ENCODE measurements at places on chromosomes 2 and 18.

DNA sequence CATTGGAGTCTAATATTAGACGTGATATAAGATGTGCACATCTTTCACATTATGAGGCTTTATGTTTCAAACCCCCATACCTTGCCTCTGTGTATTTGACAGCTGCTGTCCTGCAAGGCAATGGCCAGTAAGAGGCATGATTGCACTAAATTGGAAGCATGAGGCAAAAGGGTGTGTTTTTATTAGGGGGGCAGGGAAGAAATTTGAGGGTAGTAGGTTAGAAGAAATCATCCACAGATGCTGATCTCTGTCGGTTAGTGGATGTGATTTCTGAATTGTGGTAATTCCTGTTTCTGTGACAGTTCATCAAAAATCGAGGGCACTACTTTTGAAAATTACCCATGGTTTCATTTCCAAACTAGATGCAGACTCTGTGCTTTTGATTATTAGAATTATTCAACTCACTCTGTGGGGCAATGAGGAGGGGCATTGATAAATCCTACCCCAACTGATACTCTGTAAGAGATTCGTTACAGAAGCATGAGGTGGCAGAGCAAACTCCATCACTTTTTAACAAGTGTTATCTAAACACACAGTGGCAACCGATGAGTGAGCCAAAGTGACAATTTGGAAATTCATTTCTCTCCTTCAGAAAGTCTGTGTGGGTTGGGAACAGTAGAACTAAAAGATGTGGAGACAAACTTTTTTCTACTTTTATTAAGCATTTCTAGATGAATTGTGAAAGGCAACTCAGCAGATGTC is 453.0 kb downstream of the ARHGAP15 start:
- DNase-seq: peak; percentile 57

- no peak for DNase-seq
These were observed 6.9 kb downstream of the ATP6V1B1 start for GRCh38 chr2:70942396-70943204.

DNA sequence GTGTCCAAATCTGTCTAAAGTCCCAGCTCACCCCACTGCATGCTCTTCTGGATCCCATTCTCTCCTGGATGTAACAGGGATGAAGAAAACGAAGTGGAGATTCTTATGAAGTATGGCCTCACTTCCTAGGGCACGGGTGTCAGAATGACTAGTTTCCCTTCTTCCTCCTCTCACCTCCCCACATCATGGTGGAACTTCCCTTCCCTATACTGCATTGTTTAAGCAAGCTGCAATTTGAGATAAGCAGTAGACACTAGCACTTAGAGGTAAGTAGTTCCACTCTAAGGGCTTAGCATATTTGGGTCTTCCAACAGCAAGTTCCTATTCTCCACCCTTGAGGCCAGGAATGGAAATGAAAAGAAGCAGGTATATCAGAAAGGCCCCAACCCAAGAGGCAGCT is 29.7 kb downstream of the SLC4A5 start:
- no peak for DNase-seq

DNA sequence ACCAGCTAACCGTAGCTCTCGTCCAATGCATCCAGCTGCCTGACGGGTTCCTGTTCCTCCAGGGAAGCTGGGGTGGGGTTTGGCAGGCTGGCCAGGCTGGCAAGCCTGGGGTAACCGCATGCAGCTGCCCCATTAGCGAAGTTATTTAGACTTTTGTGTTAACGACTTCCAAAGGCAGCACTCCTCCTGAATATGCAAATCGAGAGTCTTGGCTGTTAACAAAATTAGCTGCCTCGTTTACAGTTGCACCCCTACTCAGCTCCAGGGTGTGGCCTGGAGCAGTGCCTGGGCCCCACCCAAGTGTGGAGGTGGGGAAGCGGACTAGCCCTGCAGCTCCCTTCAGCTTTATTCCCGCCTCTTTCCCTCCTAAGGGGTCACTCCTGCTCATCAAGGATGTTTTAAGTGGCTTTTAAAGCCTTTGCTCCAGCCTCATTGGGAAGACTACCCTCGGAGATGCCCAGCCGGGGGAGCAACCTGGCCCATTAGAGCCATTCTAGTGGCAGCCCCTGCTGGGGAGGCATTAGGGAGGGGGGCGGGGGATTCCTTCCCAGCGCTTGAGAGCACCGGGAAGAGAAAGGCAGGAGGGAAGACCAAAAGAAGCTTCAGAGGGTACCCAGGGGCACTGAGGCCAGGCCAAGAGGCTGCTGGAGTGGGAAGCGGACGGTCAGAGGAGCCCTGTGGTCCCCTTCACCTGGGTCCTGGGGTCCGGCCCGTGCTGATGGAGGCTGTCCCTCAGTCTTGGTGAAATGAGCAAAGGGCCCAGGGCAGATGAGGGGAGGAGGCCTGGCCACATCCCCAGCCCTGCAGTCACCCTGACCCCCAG is 204.1 kb downstream of the CELF4 start:
- DNase-seq: no peak

GRCh38 chr2:6877402-6878304 is at the start of gene RSAD2:
Gene RSAD2 (plus strand): TSS chr2:6877777. CDS start chr2:6877801, 24 bp downstream.
- peak; percentile 33 for DNase-seq

DNA sequence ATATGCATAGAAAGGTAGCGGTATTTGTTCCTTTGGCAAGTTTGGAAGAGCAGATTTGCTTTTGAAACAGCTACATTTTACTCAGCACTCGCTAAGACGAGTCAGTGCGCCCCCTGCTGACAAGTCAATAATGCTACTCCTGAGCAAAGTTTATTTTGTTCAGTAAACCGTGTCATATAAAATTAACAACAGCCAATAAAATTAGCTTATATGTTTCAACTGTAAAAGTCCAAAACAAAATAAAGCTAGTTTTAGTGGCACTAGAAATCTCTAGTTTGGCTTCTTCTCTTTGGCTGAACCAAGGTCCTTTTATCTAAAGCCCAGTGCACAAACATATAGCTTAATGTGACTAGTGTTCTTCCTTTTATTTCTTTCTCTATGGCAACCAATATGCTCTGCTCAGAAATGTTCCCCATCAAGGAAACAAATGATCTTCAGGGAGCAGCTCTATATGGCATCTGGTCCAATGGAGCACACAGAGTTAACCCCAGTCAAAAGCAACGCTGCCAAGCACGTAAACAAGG is 4.2 kb upstream of the POU3F3 start:
- peak; percentile 71 for DNase-seq

GRCh38 chr18:54690198-54690597 is 99.2 kb downstream of the DYNAP start:
- no peak for DNase-seq

All from fibroblast of skin of scalp (primary cell).